ENCODE measurements at places on chromosomes 1 and 21.

- no peak for DNase-seq
Measured at GRCh38 chr1:55955016-55955621, 624.2 kb downstream of the PLPP3 start.

GRCh38 chr1:41804176-41804575 is 114.5 kb downstream of the HIVEP3 start:
- peak; percentile 67 for DNase-seq

DNA sequence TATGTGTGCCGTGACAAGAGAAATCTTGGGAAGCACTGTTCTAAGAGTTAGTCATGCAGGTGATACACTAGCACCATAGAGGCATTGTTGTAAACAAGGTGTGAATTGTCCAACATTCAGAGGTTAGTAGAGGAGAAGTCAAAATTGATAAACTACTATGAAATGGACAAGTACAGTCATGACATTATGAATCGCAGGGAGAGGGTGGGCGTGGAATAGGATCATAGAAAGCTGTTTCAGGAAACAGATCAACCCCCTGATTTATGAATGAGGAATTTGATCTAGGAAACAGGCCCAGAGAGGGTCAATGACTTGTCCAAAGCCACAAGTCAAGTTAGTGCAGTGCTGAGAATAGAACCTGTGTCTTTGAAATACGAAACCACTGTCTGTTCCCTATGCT is 58.5 kb upstream of the LAX1 start:
- no peak for DNase-seq

DNA sequence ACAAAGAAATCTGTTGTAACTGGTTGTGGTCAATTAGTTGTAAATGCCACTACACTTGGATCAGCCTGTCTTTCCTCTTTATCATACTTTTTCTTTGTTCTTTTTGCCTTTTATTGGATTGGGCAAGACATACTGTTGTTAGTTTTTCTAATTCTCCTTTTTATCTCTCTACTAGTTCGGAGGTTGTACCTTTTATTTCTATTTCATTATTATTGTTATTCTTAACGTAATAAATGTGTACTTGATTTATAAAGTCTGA is 59.2 kb downstream of the IVNS1ABP start:
- DNase-seq, result no peak

- DNase-seq, result no peak
Measured at GRCh38 chr1:204150702-204151551, 917 bp downstream of the ETNK2 start.

DNA sequence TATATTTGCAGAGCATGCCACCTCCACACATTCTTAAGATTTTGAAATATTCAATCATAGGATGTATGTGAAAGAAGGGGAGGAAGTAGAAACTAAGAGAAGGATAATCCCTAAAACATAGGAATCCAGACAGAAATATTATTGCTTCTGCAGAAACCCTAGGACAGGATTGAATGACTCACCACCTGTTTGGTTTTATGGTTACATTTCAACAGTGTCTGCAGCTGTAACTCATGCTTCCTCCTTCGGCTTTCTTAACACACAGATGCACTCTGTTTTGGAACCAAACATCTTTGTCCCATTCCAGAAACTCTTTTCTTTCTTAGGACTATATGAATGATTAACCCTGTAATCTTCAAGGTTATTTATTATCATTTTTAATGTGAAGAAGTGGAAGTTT is 20.7 kb downstream of the RGS7 start:
- DNase-seq, result no peak

All from RPMI8226 (cell line).